ENCODE measurements at places on chromosomes 2 and 18.

GRCh38 chr2:241125626-241126025, 23.5 kb upstream of the MTERF4 start:
- no peak for DNase-seq
- no peak overlapping the region for H3K4me3 ChIP-seq
- no peak overlapping the region for H3K27ac ChIP-seq
- no peaks in the 10 kb centered on the region for H3K27me3 ChIP-seq
- H3K4me1 ChIP-seq = peaks cover 8% of the 10 kb centered on the region

- H3K4me1 ChIP-seq = peaks cover 11% of the 10 kb centered on the region
- H3K27me3 ChIP-seq = peaks cover 16% of the 10 kb centered on the region
- no peak overlapping the region for H3K27ac ChIP-seq
- DNase-seq = no peak
- H3K36me3 ChIP-seq = no peaks in the 10 kb centered on the region
- no peak overlapping the region for H3K4me3 ChIP-seq
Observed at GRCh38 chr2:74552914-74553811, 579 bp downstream of the LOXL3 start.

DNA sequence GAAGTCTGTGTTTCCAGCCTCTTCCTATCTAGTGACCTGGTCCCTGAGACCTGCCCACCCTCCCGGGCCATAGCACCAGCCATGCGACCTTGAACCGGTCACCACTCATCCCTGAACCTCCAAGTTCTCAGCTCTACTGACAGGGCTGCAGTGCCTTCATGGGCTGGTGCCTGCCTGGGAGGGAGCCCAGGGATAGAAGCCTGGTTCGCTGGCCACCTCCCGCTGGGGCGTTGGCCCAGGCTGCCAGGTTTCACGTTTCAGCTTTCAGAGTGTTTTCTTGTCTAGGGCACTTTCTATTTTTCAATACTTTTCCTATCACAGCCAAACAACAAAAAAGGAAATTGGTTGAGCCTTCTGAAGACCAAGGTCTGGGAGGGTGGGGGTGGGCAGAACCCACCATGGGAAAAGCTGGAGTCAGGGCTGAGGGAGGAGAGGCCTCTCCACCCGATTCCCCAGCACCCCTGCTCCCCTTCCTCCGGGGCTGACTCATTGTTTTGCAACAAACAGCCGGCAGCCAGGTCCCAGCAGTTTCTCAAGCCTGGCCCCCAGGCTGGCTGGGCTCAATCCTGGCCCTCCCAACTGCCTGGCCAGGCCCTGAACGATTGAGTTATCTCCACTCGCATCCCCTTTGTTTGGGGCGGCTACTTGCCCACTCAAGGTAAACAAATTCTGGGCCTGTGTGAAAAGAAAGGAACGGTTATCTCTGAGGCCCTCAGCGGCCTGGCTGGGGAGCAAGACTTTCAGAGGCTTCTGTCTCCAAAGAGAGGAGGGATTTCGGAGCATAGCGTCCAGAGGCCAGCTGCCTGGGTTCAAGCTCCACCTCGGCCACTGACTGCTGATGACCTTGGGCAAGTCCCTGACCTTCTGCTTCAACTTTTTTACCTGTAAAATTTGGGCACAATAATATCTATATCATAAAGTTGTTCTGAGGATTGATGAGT, 47.5 kb downstream of the ZFP36L2 start:
- no peaks in the 10 kb centered on the region for H3K36me3 ChIP-seq
- peak overlapping the region; percentile 65 for H3K27ac ChIP-seq
- H3K4me1 ChIP-seq = peaks cover 29% of the 10 kb centered on the region
- H3K27me3 ChIP-seq = no peaks in the 10 kb centered on the region
- H3K4me3 ChIP-seq = no peak overlapping the region

DNA sequence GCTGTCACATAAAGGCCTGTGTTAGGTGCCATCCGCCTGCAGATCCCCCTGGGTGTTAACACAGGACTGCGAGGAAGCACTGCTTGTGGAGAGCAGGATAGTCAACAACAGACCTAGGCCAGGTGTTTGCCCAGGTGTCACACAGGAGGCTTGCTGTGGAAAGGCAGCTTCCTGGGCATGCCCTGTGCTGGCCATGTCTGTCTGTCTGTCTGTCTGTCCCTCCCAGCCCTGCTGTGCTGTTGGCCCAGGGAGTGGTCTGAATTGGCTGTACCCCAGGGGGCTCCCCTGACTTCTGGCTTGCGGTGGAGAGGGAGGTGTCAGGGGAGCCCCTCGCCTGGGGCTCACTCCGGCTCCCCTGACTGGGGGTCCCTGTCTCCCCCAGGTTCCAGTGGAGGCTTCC, 53.2 kb downstream of the SH3BP4 start:
- peaks cover 18% of the 10 kb centered on the region for H3K36me3 ChIP-seq
- DNase-seq = no peak
- no peaks in the 10 kb centered on the region for H3K27me3 ChIP-seq
- H3K4me1 ChIP-seq = peaks cover 41% of the 10 kb centered on the region
- no peak overlapping the region for H3K4me3 ChIP-seq

- H3K4me3 ChIP-seq = no peak overlapping the region
- no peaks in the 10 kb centered on the region for H3K36me3 ChIP-seq
- DNase-seq = no peak
- H3K4me1 ChIP-seq = no peaks in the 10 kb centered on the region
Observed at GRCh38 chr2:224195925-224196571, 157.0 kb upstream of the SERPINE2 start.

GRCh38 chr2:147464737-147465357, 380.0 kb upstream of the ACVR2A start:
- H3K36me3 ChIP-seq = no peaks in the 10 kb centered on the region
- H3K27ac ChIP-seq = no peak overlapping the region
- H3K4me3 ChIP-seq = no peak overlapping the region
- peaks cover 3% of the 10 kb centered on the region for H3K4me1 ChIP-seq
- no peak for DNase-seq

GRCh38 chr18:45517181-45517741, 98.0 kb upstream of the SLC14A2 start:
- H3K4me3 ChIP-seq = no peak overlapping the region
- no peaks in the 10 kb centered on the region for H3K36me3 ChIP-seq
- no peak overlapping the region for H3K27ac ChIP-seq
- no peaks in the 10 kb centered on the region for H3K27me3 ChIP-seq
- peaks cover 5% of the 10 kb centered on the region for H3K4me1 ChIP-seq

- H3K4me1 ChIP-seq = no peaks in the 10 kb centered on the region
- no peaks in the 10 kb centered on the region for H3K27me3 ChIP-seq
- peaks cover 2% of the 10 kb centered on the region for H3K36me3 ChIP-seq
- no peak overlapping the region for H3K27ac ChIP-seq
Observed at GRCh38 chr2:201204655-201205514, 21.9 kb downstream of the CASP10 start.

GRCh38 chr2:239526666-239527415, 126.0 kb upstream of the HDAC4 start:
- no peak overlapping the region for H3K4me3 ChIP-seq
- no peaks in the 10 kb centered on the region for H3K36me3 ChIP-seq
- H3K4me1 ChIP-seq = no peaks in the 10 kb centered on the region
- H3K27ac ChIP-seq = no peak overlapping the region

- H3K36me3 ChIP-seq = no peaks in the 10 kb centered on the region
- no peak for DNase-seq
- peaks cover 10% of the 10 kb centered on the region for H3K4me1 ChIP-seq
- H3K27me3 ChIP-seq = no peaks in the 10 kb centered on the region
- no peak overlapping the region for H3K27ac ChIP-seq
- H3K4me3 ChIP-seq = no peak overlapping the region
Observed at GRCh38 chr2:28747714-28748113, 3.9 kb upstream of the PPP1CB start.

DNA sequence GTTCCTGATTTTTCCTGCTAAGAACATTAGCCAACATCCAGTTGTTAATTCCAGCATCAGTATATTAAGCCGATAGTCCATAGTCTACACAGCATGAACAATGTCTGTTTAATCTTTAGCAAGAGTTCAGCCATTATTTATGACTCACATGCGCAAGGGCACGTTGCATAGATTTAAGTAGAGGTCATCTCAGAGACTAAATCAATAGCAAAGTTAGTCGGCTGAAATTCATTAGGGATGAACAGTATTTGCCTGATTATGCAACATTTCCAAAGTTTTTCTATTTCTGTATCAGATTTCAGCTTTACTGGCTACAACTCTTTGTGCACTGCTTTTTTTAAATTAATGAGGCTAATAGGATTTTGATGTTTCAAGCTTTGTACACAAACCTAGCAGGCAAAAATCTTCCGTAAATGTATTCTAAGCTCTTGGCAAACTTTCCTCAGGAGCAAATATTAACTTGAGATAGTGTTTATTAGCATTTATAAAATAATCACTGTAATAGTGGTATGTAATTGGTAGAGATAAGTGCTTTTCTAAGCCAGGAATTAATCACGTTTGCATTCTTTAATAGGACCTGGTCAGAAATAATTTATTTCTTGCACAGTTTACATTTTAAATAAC, 578.7 kb upstream of the ID2 start:
- no peak for DNase-seq
- no peaks in the 10 kb centered on the region for H3K36me3 ChIP-seq

GRCh38 chr2:7016601-7017211, 99.5 kb downstream of the RNF144A start:
- H3K27ac ChIP-seq = no peak overlapping the region
- H3K4me3 ChIP-seq = no peak overlapping the region

DNA sequence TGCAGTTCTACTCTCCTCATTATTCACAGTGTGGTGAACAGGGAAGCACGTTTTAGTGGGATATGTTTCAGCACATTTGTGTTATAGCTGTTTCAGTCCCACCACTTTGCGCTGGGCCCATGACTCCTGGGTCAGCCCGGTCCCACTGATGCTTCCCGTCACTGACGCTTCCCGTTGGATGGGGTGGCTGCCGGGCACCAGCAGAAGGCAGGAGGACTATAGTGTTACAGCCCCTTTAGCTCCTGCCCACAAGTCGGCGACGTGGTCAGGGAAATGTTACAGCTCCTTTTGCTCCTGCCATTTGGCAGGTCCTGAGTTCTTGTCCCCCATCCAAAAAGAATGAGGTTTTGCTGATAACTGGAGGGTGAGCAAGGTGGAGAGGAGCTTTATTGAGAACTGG, 732.2 kb downstream of the NR4A2 start:
- H3K36me3 ChIP-seq = no peaks in the 10 kb centered on the region
- no peaks in the 10 kb centered on the region for H3K27me3 ChIP-seq
- H3K27ac ChIP-seq = no peak overlapping the region
- H3K4me3 ChIP-seq = no peak overlapping the region
- no peaks in the 10 kb centered on the region for H3K4me1 ChIP-seq

- H3K4me3 ChIP-seq = no peak overlapping the region
- H3K36me3 ChIP-seq = peaks cover 13% of the 10 kb centered on the region
- H3K4me1 ChIP-seq = no peaks in the 10 kb centered on the region
- H3K27ac ChIP-seq = no peak overlapping the region
Observed at GRCh38 chr18:76932026-76932819, 109.9 kb downstream of the ZNF236 start.

- DNase-seq = no peak
- no peaks in the 10 kb centered on the region for H3K4me1 ChIP-seq
- H3K36me3 ChIP-seq = no peaks in the 10 kb centered on the region
- H3K27me3 ChIP-seq = peaks cover 14% of the 10 kb centered on the region
Observed at GRCh38 chr2:120583121-120583520, 152.5 kb upstream of the GLI2 start.

DNA sequence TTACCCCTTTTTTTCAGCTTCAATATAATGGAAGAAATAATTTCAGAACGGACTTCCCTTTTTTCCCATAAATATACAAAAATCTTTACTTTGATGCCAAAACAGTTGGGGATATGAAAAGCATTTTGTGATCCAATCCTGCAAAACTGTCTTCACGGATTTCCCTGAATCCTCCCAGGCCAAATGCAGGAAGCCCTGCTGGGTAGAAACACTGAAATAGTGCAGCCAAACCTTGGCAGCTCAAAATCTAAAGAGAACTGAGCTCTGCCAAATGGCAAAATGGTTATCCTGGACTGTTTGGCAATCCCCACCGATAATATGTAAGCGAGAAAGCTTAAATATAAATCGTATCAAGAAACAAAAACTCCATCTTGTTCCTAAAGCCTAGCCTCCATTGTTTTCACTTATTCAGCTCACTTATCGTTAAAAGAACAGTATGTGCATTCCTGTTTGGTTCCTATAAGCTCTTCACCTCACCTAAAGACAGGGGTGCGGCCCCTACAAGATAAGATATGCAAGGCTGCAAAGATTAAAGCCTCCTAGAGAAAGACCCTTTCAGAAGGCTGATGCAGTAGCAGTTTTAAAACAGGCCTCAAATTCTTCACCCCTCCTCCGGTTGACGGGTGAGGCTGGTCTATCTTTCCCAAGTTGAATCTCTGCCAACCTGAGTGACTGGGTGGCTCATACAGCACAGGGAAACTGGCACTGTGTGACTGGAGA, 48.6 kb downstream of the LAMA1 start:
- H3K4me1 ChIP-seq = peaks cover 7% of the 10 kb centered on the region
- no peak overlapping the region for H3K27ac ChIP-seq
- no peak overlapping the region for H3K4me3 ChIP-seq
- no peak for DNase-seq

- H3K4me1 ChIP-seq = no peaks in the 10 kb centered on the region
- H3K4me3 ChIP-seq = no peak overlapping the region
- H3K36me3 ChIP-seq = no peaks in the 10 kb centered on the region
- H3K27me3 ChIP-seq = no peaks in the 10 kb centered on the region
Observed at GRCh38 chr2:84870306-84870705, 10.6 kb downstream of the TRABD2A start.

DNA sequence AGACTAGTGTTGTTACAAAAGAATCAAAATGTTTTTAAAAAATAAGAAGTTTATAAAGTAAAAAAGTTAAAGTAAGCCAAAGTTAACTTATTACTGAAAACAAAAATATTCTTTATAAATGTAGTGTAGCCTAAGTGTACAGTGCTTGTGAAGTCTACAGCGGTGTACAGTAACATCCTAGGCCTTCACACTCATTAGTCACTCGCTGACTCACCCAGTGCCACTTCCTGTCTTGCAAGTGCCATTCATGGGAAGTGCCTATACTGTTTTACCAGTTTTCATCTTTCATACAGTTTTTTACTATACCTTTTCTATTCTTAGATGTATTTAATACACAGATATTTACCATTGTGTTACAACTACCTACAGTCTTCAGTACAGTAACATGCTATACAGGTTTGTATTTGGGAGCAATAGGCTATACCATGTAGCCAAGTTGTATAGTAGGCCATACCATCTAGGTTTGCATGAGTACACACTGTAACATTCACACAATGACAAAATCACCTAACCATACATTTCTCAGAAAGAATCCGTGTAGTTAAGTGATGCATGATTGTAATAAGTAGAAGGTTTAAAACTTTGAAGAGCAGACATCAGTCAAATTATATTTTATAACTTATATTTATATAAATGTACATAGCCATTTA, 13.4 kb downstream of the SERPINB7 start:
- peak overlapping the region; percentile 63 for H3K27ac ChIP-seq
- DNase-seq = peak; percentile 73
- no peak overlapping the region for H3K4me3 ChIP-seq
- H3K36me3 ChIP-seq = peaks cover 9% of the 10 kb centered on the region

DNA sequence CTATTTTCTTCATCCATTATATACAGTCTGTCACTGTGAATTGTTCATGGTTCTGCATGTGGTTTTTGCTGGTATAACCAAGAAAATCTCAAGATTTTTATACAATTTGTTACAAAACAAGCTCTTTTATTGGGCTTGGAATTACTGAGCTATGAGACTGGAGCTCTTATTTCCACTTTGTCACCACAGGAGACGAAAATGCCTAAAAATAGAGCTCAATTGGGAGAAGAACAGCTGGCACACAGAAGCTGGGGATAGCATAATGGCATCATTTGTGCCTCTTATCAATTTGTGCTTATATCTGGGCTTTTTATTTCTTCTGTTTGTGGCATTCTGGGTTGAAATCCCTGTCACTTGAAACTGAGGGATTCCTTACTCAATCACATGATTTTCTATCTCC, 219.1 kb downstream of the CALCRL start:
- H3K27me3 ChIP-seq = no peaks in the 10 kb centered on the region
- H3K27ac ChIP-seq = no peak overlapping the region

GRCh38 chr18:30139631-30140287, 902.8 kb downstream of the DSC3 start:
- H3K27ac ChIP-seq = no peak overlapping the region
- H3K36me3 ChIP-seq = no peaks in the 10 kb centered on the region
- DNase-seq = no peak
- peaks cover 4% of the 10 kb centered on the region for H3K4me1 ChIP-seq

Measured in keratinocyte (primary cell).